ENCODE measurements at places on chromosomes 3 and 15. TPM values are rescaled to one million over a fixed set of nuclear protein-coding genes. Genes with fewer than 3 reads are reported as not detected.

Gene SLC7A14
- total RNA-seq: not detected

Gene OR4F6
- total RNA-seq: not detected

Gene GCNT3
- total RNA-seq: 4.2 TPM

Gene CLEC3B
- 0.79 TPM for total RNA-seq

Gene KAT2B
- 5.5 TPM for total RNA-seq

Gene PAK6
- 39.2 TPM for total RNA-seq

Gene SLCO3A1
- total RNA-seq: 6.5 TPM

Gene RTP3
- total RNA-seq: not detected

Gene CKMT1A
- 195 TPM for total RNA-seq

Gene AGBL1
- total RNA-seq: not detected

Gene B3GALNT1
- total RNA-seq: 10.2 TPM

Gene ACP3
- 4.4 TPM for total RNA-seq

Gene CCR9
- total RNA-seq: not detected

Gene AMOTL2
- total RNA-seq: 65.5 TPM

Gene MESP1
- not detected for total RNA-seq

Gene NMD3
- 38.8 TPM for total RNA-seq
